ENCODE measurements at places on chromosomes 2 and 18.

DNA sequence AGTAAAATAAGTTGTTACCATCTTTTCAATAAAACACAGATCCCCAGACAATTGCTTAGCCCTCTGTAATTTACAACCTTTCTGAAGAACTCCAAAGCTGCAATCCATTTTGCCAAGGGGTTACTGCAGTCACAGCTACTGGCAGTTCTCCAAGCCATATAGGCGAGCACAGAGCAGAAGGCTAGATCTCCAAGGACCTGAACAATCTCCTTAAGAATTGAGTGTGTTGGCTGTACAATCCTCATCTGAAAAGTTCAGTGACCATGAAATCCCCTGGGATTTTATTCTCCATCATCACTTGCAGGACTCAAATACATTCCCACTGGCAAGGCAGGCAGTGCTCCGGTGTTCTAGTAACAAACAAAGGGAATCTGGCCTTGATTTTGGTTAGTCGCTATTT is 103.9 kb upstream of the LRP1B start:
- no peak for DNase-seq

- no peak for DNase-seq
Observed at GRCh38 chr2:119453972-119454593, 22.4 kb downstream of the TMEM37 start.

- no peak for DNase-seq
Observed at GRCh38 chr18:5756823-5757222, 138.5 kb downstream of the TMEM200C start.

DNA sequence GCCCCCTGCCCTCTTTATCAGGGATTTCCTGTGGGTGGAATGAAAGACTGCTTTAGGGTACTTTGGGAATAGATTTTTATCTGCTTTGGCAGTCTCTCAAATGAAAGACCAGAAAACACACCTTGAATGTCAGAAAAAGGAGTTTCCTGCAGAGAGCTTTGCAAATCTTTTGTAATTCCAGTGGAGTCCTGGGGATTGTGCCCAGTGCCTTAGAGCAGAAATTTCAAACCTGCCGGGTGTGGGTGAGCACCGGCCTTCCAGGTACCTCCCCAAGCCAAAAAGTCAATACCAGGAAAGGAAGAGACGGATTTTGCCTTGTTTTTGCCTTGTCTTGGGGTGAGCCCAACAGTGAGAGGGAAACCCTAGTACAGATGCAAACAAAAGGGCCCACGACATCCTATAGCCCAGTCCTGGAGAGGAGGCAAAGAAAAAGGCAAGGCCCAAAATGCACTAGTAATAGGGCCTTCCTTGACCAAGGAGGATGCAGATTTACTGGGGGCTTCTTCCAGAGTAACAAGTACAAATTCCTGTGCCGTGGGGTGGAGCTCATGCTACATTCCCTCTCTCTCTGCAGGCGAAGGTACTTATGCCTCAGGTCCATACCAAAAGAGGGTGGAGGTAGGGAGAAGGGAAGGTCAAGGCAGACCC is 36.4 kb downstream of the FOXI3 start:
- DNase-seq: no peak

DNA sequence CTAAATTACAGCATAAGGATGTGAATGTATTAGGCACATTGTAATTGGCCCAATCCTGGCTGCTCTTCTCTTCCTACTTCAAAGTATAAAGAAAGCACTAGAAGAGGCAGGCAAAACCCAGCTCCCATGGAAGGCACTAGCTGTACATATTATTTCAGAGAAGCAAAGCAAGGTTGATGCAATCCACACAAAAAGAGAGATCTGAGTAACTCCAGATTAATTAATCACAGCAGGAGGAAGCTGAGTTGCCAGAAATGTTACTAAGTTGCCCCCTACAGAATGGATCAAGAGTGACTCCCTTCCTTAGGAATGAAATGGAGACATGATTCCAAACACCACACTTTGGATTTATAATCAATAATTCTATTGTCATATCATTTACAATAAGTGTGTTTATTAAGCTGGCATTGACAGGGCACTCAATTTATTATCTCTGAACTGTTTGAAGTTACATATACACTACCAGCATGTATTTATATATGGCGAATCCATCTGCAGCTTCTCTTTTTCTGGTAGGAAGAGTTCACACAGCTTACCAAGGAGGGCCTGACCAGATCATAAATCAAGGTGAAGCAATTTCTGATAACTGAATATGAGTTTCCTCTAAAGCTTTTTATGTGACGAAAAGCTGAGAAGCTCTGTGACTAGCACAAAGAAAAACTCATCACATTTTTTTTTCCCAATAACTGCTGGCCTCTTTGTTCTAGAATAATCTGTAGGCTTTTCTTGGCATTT is 393.1 kb upstream of the LYPD1 start:
- DNase-seq: no peak

DNA sequence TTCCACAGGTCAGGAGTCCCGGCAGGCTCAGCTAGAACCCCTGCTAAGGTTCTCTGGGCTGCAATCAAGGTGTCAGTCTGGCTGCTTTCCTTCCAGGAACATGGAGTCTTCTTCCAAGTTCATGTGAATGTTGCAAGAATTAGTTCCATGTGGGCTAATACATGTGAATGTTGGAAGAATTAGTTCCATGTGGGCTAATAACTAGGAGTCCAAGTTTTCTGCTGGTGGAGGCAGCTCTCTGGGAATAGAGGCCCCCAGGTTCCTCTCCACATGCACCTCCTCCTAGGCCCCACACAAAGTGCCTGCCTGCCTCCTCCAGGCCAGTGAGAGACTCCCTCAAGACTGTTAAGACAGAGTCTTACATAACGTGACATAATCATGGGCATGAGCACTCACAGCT is 140.8 kb upstream of the SLC35G4 start:
- no peak for DNase-seq

- DNase-seq: no peak
Observed at GRCh38 chr18:72013427-72013850, 530.7 kb downstream of the CBLN2 start.

GRCh38 chr2:152523091-152523490 is 188.1 kb downstream of the FMNL2 start:
- no peak for DNase-seq
